Right ventricle myocardium superior (tissue), 1 donor: ENCODE measurements at places on chromosomes 3 and 15. TPM values are rescaled to one million over a fixed set of nuclear protein-coding genes. Genes with fewer than 3 reads are reported as not detected.

DNA sequence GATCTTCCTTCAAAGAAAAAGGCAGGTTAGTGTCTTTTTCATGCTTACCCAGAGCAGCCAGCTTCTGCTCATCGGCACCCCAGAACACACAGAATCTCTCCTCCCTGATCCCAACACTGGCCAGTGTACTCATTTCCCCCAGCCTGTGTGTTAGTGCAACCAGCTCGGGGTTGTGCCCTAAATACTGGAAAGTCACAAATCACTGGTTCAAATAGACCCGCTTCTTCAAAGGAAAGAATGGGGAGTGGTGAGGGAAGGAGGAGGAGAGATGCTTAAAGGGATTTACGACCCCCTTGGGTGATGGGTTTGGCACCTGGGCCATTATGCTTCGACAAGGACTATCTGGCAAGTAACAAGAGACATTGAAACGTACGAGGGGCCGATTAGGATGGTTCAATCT is 114.0 kb downstream of the FOXB1 start:
- DNase-seq, result no peak

DNA sequence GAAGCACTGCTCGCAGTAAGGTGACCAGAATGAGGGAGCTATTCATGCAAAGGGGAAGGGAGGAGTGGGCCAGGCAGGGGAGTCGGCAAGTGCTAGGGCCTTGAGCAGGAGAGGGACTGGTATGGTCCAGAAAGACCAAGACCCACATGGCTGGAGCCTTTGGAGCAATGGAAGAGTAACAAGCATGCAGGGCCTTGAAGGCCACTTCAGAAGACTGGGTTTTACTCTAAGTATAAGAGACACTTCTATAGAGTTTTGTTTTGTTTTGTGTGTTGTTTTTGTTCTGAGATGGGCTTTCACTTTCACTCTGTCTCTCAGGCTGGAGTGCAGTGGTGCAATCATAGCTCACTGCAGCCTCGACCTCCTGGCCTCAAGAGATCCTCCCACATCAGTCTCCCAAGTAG is 42.0 kb downstream of the BFSP2 start:
- no peak for DNase-seq

DNA sequence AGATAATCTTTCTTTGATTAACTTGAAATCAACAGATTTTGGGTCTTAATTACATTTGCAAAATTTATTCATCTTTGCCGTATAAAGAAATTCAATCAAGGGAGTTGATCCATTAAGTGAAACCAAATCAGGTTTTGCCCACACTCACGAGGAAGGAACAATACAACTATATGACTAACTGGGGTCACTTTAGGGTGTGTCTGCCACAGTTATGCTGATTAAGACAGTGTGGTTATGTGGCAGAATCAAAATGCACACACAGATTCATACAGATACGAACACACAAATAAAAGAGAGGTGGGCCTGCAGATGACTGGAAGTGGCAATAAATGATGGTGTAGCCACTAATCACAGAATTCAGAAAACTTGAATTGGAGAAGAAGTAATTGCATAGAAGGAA is 543.5 kb downstream of the GABRG3 start:
- no peak for DNase-seq

DNA sequence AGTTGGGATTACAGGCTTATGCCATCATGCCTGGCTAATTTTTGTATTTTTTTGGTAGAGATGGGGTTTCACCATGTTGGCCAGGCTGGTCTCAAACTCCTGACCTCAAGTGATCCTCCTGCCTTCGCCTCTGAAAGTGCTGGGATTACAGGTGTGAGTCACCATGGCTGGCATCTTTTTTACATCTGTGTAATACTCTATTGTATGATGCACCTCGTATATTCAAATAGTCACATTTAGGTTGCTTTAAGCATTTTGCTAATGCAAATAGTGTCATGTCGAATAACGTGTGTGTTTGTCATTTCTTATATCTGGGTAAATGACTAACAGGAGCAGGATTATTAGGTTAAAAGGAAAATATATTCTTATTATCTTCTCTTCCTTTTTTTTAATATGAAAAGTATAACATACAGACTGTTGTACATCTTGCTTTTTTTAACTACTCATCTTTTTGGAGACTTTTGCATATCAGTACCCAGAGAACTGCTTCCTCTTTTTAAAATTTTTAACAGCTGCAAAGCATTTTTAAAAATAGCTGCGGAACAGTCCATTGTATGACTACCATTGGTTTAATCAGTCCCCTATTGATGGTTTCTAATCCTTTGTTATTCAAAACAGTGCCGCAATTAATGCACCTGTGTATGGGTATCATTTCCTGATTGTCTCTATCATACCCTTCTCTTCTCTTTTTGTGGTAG is 13.4 kb downstream of the SCAMP5 start:
- no peak for DNase-seq

DNA sequence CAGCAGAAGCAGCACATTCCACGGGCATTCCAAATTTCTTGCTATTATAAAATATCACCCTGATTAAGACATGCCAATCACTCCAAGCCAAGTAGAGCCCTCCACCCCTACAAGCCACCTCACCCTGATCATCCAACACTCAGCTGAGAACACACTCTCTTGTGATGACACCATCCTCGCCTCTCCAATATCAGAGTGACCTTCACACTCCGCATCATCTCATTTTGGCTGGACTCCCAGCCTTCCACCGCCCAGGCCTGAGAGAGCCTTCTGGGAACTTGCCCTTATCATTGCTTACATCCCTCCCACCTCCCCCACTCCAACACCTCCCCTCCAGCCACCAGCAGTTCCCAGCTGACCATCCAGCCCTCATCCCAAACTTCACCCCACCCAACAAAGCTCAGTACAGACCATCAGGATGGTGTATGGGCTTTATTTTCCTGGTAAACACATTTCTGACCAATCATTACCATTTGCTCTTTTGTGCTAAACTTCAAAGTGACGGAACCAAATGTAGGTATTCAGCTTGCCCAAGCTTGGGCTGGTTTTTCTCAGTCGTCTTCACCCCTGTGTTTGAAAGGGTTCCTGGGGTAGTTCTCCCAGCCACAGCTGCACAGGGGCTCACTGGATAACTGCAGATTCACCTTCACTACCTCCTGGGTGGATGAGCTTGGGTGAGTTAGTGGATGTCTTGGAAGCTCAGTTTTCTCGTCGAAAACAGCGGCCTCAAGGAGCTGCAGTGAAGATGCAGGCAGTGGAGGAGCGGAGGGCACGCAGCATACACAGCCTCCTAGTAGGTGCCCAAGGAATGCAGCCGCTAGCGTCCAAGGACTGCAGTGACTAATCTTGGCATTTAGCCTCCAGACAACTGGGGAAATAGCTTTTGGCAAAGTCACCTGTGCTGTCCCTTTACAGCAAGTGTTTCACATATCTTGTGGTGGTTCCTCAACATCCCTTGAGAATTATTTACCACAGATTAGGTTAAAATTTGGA is 115.1 kb downstream of the LIPC start:
- peak; percentile 75 for DNase-seq

DNA sequence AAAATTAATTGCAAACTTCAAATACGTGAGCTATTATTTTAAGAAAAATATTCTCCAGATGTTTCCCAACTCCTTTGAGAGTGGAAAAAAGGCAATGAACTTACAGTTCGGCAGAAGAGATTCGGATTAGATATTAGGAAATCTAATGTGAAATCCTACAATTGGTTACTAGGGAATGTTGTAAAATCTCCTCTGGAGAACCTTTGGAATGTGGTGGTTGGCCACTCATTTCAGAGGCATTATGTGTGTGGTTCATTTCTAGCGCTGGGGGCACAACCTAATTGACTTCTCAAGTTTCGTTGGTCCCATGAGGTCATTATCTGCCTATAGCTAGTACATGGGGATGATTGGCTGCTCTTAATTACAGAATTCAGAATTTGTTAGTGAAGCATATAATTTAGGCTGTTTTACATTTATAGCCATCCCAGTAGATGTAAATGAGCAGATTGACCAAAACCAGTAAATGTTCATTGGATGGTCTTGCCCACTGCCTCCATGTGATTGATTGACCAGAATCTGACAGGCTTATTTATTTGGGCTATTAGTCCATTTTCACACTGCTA is 34.6 kb upstream of the CMSS1 start:
- DNase-seq, result no peak

DNA sequence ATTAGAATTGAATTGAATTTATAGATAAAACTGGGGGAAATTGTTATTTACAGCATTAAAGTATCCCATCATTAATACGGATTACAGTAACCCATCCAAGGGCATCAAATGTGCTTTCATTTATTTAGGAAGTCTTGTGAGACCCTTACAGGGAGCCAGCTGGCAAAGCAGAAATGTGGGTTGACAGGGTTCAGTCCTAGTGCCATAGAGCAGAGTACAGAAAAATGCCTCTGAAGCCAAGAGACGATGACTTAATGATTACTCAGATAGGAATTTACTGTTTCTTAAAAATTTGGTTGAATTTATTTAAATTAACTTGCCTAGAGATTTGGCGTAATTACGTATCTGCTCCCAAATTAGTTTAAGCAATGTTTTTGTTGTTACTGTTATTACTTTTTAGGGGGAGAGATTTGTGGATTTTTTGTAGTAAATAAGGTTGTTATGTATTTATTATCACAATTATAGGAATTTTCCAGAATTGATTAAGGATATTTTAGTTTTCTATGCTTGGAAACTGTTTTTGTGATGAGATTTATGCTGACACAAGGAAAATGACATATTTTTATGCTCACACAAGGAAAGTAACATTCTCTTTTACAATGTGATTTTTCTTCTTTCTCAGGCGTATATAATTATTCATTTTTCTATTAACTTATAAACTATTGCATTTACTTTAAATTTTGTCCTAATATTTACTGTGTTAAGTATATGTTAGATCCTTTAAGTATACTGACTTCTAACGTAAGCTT is 152.0 kb downstream of the EPHA6 start:
- DNase-seq, result no peak

- DNase-seq, result peak; percentile 41
Observed at GRCh38 chr3:72082186-72082715, 297.3 kb upstream of the PROK2 start.

- DNase-seq, result no peak
Observed at GRCh38 chr15:53397041-53397616, 362.3 kb downstream of the WDR72 start.

- DNase-seq, result peak; percentile 34
Observed at GRCh38 chr3:126351086-126351770, 6.0 kb downstream of the KLF15 start.

GRCh38 chr15:48671103-48672022 is 25.9 kb upstream of the FBN1 start:
- DNase-seq, result peak; percentile 76

DNA sequence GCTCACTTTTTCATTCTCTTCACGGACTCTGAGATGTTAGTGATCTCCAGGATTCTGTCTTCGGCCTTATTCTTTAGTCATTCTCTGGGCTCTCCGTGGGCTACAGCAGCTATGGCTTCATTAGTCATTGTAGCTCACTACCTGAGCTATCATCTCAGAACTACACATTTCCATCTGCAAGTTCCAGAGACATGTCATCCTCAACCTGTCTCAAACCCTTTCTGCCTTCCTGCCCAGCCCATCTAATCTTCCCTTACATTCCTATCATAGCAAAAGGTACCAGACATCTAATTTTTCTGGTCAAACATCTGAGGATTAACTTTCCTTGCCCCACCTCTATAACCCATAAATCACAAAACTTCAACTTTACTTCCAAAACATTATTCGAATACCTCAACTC is 13.2 kb downstream of the TSPAN3 start:
- no peak for DNase-seq

SGO1 gene
- total RNA-seq, result 0.59 TPM

CORO2B gene
- total RNA-seq, result 6.6 TPM

DAZL gene
- total RNA-seq, result not detected

ATP10A gene
- total RNA-seq, result 0.75 TPM

DZIP1L gene
- 4.1 TPM for total RNA-seq

CFAP100 gene
- total RNA-seq, result not detected

SEMA3G gene
- 10.4 TPM for total RNA-seq
